ENCODE measurements at places on chromosomes 3 and 15.

- no peak for DNase-seq
These were observed 630 bp downstream of the SNRK start for GRCh38 chr3:43286841-43287499.

DNA sequence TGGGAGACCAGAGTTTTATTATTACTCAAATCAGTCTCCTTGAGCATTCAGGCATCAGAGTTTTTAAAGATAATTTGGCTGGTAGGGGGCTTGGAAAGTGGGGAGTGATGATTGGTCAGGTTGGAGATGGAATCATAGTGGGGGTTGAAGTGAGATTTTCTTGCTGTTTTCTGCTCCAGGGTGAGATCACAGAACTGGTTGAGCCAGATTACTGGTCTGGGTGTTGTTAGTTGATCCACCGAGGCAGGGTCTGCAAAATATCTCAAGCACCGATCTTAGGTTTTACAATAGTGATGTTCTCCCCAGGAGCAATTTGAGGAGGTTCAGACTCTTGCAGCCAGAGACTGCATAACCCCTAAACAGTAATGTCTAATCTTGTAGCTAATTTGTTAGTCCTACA is 141.0 kb downstream of the OTOL1 start:
- no peak for DNase-seq

- DNase-seq, result no peak
These were observed 57.3 kb upstream of the MYRIP start for GRCh38 chr3:39752019-39752637.

DNA sequence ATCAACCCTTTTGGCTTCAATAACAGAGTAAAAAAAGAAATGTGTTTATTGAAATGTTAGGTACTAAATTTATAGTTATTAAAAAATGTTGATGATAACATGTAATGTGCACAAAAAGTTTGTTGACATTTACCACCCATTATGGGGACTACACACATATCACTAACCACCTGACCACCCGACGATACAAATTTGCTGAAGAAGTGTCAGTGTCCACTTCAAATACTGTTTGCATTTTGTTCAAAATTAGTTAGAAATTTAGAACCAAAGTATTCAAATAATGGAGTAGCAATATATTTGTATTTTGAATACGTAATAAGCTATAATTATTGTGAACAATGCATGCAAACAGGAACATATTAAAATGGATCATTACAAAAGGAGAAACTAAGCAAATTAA is 54.4 kb downstream of the KCNH8 start:
- DNase-seq, result no peak

GRCh38 chr15:55108858-55109518 is 87.8 kb downstream of the RSL24D1 start:
- peak; percentile 12 for DNase-seq

- DNase-seq, result no peak
These were observed 65.5 kb downstream of the MEF2A start for GRCh38 chr15:99631255-99631654.

- DNase-seq, result no peak
These were observed 18.2 kb upstream of the SHC4 start for GRCh38 chr15:48981941-48982340.

DNA sequence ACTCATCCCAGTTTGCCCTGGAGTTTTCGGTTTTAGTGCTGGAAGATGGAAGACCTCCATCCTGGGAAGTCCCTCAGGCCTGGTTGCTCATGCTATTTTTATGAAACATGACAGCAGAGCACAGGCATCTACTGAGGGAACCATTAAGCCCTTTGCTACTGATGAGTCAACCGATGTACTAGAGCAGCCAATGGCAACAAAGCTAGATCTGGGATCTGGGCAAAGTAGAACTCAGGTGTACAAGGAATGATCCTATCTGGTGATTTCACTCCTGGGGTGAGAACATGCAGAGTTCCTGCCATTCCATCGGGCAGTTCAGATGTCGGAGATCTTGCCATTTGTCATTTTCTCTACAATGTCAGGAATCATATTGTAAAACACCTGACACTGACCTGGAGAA is 166.2 kb upstream of the NSMCE3 start:
- no peak for DNase-seq

GRCh38 chr3:62961874-62962556 is 86.8 kb upstream of the CADPS start:
- no peak for DNase-seq

DNA sequence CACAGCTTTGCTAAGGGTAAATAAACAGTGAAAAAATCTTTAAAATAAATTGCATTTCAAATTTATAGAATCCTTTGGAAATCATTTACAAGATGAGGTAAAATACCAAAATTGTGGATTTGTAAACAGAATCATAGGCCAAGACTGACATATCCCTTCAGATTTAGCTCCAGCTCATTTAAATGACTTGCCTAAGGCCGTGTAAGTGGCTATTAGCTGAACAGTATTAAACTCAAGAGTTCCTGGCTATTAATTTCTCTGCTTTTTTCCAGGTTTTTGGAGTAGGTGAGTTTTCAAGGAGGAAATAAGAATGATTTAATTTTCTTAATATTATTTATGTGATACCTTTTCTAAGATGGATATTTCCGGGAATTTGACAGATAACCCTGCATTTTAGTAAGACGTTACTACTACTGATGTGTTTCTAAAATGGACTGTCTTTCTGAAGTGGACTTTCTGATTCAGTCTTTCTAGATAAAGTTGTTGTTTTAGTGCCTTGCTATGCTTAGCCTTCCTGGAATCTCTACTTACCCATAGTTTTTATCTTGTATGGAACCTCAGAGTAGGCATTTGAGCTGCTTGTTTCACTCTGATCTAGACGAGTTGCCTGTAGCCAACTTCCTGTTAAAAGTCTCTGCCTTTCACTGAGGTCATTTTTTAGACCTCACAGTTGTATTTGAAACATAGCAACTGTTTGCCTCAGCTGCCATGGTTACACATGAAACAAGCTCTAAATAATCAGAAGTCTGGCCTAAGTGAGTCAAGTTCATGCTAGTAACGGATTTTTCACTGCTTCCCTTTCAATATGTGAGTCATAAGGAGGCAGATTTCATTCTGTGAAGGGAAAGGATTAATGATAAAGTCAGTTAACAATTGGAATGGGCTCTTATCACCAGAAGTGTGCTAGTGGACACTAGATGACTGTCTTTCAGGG is 127.0 kb downstream of the KLHL25 start:
- peak; percentile 37 for DNase-seq

DNA sequence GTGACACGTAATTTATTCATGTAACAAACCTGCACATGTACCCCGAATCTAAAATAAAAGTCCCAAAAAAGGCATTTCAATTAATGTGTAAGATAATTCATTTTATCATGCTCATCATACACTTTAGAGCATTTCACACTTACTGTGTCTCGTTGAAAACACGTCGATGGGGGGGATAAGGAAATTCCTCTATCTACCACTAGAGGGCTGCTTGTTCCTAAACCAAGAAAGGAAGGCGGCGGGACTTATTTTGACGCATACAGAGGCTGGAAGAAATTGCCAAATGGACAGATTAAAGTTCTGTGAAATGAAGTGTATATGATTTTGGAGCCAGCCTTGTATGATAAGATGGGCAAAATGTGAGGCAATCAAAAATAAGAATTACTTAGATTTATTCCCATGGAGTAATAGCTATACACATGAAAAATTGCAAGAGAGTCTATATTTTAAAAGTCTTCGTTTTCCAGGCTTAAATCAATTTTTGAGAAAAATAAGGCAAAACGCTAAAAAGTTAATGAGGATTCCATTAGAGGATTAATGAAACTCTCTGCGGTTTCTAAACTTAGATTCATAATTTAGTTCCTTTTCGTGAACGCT is 346.8 kb downstream of the CNTN3 start:
- DNase-seq, result no peak

DNA sequence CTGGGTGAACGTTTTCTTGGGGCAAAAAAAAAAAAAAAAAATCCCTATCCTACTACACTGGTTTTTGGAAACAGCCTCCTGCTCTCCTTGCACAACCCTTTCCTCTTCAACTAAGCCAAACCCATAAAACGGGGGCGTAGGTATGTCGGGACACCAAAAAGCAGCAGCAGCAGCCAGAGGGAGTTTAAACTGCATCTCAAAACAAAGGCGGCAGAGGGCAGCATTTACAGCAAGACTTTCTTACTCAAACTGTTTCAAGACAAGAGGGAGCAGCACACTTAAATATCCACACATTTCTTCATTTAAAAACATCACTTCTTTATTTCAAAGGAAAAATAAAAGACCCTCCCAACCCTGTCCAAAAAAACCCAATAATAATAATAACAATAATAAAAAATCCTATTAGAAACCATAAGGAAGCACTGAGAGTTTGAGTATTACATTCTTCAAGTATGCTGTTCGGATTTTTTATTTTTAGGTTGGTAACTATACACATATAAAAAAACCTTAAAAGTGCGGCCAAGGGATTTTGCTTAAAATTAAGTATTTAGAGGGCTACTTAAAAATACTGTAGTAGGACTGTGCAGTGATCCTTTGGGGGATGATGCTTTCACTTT is 43.9 kb upstream of the PLXND1 start:
- no peak for DNase-seq

DNA sequence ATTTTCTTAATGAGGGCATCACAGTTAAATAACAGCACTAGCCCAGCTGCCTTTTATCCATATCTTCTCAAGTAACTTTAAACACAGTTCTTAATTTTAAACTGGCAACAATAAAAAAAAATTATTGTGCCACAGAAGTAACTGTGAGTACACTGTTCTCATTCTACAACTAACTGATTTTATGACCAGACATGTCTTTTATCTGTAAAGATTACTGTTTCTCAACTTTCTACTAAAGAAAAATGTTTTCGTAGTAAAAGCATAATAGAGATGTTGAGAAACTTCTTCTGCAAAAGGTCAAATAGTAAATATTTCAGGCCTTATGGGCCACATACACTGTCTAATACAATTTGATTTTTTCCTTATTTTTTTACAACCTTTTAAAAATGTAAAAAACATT is 32.0 kb downstream of the PLOD2 start:
- no peak for DNase-seq

DNA sequence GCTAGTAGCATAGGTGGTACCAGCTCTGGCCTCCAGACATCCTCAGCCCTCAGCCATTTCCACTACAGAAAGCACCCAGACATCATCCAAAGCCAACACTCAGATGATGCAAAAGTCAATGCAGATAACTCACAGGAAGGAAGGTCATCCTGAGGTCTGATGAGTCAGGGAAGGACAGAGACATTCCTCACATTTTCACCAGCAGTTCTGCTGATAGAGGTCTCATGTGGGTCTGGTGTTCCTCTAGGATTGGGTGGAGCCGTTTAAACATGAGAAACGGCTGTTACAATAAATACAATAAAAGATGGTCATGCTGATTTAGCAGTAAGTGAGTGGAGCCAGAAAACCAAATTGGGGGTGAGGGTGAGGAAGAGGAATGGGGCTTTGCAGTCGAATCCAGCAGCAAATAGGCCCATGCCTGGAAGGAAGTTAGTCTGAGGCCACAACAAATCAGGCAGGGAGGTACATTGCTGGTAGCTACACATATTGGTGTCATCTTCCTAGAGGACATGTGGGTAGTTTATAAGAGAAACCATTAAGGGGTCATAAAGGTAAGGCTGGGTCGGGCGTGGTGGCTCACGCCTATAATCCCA is 33.3 kb upstream of the FLNB start:
- DNase-seq, result no peak

- no peak for DNase-seq
These were observed 9.1 kb downstream of the RBM15B start for GRCh38 chr3:51400166-51400565.

DNA sequence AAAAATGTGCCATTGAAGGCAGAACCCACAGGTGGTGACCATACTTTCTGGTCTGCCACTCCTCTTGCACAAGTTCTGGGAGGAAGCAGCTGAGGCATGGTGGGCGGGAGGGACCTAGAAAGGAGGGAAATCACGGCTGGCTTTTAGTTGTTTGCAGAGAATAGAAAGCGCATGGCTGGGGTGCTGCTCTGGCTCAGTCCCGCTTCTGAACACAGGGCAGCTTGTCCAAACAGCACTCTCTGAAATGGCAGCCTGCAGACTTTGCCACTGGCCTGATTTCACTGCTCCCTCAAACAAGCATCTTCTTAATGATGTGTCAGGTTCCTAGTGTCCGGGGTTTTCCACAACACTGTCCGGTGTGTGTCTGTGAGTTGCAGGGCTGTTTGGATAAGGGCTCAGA is 76.7 kb downstream of the AAGAB start:
- no peak for DNase-seq

DNA sequence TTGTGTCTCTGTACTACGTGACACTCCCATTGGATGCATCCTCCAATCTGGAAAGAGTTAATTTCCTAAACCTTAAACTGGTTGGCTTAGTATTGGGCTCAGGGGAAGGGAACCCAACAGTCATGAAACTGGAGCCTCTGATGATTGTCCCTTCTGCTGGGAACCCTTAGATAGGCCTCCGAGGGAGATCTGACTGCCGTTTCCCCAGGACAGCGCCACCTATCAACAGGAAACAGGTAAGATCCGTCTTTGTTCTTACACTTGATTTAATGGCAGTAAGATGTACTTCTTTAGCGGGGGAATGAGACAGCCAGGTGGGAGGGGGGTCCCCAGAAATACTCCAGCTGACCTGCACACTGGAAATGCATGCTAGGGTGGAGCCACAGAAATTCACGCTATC is 1749.6 kb downstream of the SI start:
- no peak for DNase-seq

DNA sequence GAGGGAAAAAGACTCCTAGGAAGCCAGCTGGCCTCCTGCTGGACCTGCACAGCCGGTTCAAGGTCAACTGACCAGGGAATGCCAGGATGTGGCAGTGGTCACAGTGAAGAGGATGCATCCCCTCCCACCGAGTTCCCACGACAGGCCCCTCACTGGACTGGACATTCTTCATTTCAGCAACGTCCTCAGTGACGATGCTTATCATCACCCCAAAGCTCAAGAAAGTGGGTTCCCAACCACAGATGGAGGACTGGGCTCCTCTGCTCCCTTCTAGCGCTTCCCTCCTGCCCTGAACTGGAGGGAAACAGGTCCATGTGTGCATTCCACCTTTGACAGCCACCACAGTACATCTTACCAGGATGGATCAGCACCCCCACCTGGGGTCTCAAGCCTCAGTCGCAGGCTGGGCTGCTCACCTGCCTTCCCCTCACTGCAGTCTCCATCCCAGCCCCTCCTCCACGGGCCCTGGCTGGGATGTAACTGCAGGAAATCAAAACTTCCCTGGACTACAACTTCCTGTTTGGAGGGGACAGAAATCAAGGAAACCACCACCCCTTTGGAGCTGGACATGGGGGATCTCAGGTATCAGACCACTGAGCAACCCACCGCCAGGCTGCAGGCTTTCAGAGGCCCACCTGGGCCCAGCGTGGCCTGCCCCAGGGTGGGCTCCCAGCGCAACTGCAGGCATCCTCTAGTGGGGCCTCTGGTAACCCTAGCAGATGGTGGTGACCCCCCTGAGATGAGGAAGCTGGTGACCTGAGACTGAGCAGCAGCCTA is 7.3 kb downstream of the CALML4 start:
- DNase-seq, result no peak

- DNase-seq, result no peak
These were observed 524.5 kb downstream of the SHQ1 start for GRCh38 chr3:72323773-72324172.

DNA sequence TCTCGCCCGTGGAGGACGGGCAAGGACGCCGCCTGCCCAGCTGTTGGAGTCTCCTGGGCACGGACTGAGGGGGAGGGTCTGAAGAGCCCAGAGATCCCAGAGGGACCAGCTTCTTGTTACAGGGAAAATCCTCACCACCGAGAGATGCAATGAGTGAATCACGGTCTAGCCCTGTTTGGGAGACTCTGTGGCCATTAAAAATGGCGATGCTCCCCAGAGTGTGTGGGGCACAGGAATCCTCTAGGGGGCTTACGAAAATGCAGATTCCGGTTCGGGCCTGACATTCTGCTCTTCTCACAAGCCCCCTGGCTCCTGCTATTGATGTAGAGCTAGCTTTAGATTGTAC is 35.5 kb upstream of the EPHB3 start:
- no peak for DNase-seq
